ENCODE measurements at places on chromosomes 16 and 17. TPM values are rescaled to one million over a fixed set of nuclear protein-coding genes. Genes with fewer than 3 reads are reported as not detected.

Gene CBFA2T3
- total RNA-seq: 2.7 TPM

- no peak for DNase-seq
Observed at GRCh38 chr17:50544516-50544915, 2.5 kb upstream of the SPATA20 start.

DNA sequence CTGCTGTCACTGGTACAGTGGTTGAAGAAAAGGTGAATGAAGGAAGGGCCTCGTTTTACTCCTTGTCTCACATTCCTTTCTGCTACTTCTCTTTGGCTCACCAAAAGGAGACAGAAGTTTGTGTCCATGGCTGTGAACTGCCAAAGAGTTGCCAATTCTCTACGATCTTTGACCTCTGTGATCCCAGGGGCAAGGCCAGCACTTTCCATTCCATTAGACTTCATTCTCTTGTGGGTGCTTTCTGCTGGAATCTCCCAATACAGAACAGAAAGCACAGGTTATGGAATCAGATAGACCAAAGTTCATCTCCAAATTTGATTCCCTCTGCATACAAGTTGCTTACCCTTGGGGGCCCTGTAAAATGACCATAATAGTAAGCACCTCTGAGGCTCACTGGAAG lies 407.6 kb downstream of the MAF start:
- no peak for DNase-seq

Gene AANAT
- total RNA-seq: not detected

DNA sequence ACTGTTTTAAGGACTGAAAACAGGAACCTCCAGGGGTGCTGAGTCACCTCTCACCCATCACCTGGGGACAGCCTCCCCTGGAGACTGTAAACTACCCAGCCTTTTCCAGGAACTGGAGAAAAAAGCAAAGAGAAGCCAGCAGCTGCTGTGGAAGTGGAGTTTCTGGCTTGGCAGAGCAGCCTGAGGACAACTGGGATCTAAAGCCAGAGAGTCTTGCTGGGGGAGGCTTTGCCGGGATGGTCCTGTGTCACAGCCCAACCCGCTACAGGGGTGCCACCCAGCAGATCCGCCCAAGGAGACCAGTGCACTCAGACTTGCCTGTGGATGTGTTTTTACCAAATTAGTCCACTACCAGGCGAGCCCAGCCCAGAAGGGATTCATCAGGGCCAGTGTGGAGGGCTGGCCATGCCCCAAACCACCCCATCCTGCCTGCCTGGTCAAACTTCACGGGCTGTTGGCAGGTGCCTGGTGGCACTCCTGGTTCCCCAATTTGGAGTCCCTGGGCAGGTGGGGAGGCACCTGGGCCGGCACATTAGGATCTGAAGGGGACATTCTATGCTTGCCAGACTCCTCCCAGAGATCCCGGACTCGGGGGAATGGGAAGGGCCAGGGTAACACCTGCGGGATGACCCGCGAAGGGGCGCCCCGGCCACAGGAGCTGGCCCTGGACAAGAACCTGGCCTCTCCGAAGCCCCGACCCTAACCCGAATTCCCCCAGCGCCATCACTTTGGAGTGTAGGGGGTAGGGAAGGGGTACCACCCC lies 771 bp downstream of the MSRB1 start:
- DNase-seq: no peak

Gene MARVELD3
- total RNA-seq: 4.7 TPM

- DNase-seq: no peak
Observed at GRCh38 chr17:36532435-36532975, 2.2 kb downstream of the MYO19 start.

DNA sequence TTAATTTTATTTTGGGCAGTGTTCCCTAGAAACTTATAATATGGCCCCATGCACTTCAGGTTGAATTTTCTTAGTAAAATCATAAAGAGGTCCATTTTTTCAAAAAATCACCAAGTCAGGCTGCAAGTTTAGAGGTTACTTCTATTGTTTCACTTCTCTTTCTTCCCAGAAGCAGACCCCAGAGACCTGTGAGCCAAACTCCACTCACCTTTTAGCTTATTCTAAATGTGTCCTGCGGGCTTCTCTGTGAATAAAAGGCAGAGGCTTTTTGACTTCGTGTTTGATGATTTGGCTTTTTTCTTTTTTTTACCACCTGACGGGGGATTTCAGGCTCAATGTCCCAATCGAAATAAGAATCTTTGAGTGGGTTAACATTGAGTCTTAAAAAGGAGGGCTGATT lies 7.4 kb downstream of the PRKCB start:
- no peak for DNase-seq

Gene LCAT
- 33.4 TPM for total RNA-seq

DNA sequence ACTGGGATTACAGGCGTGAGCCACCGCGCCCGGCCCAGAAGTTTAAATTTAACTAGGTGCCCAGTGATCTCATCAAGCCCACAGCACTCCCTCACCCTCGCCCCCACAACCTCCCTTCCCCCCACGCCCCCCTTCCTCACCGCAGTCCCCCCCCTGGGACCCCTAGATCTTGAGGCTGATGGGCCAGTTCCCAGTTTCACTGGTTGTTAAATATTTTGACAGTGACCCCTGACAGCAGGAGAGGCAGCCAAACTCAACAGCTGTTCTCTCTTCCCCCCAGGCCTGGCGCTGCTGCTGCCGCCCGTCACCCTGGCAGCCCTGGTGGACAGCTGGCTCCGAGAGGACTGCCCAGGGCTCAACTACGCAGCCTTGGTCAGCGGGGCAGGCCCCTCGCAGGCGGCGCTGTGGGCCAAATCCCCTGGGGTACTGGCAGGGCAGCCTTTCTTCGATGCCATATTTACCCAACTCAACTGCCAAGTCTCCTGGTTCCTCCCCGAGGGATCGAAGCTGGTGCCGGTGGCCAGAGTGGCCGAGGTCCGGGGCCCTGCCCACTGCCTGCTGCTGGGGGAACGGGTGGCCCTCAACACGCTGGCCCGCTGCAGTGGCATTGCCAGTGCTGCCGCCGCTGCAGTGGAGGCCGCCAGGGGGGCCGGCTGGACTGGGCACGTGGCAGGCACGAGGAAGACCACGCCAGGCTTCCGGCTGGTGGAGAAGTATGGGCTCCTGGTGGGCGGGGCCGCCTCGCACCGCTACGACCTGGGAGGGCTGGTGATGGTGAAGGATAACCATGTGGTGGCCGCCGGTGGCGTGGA lies 15.6 kb downstream of the QPRT start:
- DNase-seq: no peak

DNA sequence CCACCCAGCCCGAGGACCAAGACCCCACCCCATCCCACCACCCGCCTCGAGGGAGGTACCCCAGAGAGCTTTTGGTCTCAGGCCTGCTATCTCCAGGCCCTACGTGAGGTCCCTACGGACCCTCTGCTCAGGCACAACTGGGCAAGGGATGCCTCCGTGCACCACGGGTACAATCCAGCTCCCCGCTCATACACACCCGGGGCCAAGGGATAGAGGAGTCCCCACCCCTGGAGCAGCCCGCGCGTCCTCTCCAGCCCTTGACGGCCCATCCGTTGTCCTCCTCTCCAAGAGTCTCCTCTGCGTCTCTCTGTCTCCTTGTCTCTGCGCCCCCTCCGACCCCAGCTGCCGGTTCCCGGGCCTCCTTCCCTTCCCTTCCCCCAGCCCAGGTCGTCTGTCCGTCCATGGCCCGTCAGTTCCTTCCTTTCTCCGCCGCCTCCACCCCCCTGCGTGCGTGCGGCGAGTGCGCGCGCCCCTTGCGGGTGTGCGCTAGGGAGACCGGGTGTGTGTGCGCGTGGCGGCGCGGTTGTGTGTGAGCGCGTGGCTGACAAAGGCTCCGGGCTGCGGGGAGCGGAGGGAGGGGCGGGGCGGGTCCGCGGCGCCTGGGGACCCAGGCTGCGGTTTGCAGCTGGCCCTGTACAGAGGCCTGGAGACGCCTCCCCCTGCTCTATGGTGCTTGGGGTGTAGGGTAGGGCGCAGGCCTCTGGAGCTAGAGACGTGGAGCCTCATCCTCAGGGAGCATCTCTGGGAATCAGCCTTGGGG lies 930 bp downstream of the SPNS2 start:
- DNase-seq: no peak

- DNase-seq: no peak
Observed at GRCh38 chr17:1438593-1439083, 17.4 kb downstream of the CRK start.

DNA sequence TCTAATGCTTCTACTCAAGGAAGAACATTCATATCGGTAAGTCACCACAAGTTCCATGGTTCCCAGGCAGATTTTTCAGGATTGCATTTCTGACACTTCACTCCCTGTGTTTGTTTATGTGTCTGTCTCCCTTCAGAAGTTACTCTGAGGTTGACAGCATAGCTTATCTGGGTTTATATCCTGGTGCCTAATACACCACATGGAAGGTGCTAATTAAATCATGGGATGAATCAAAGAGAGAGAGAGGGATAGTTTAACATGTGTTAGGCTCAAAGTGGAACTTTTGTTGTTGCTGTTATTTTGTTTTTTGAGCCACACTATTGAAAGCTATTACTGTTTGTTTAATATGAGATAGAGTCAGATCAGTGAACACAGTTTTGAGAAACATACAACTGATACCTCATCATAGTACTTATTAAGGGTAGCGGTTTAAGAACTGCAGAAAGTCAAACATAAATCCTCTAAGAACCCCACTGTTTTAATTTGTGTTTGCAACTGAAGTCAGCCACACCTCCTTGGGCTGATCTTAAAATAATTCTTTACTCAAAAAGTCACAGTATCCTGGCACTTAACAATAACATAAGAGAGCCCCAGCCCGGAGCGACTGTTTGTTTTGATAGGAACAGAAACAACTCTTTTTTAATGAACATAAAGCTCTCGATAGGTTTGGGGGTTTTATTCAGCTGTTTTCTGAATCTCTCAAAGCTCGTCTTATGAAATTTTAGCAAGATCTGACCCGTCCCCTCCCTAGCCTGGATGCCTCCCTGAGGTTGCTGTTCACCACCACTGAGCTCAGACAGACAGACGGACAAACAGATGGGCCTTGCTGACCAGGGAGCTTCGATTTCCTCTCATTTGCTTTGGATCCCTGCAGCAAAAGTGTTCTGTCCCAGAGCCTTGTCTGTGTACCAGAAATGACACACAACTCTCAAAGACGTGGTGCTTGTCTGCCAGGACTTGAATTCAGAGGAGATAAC lies 98.3 kb upstream of the MYOCD start:
- no peak for DNase-seq

GRCh38 chr17:47948706-47949196 lies 7.4 kb downstream of the PNPO start:
- DNase-seq: no peak

Gene C16orf96
- not detected for total RNA-seq

DNA sequence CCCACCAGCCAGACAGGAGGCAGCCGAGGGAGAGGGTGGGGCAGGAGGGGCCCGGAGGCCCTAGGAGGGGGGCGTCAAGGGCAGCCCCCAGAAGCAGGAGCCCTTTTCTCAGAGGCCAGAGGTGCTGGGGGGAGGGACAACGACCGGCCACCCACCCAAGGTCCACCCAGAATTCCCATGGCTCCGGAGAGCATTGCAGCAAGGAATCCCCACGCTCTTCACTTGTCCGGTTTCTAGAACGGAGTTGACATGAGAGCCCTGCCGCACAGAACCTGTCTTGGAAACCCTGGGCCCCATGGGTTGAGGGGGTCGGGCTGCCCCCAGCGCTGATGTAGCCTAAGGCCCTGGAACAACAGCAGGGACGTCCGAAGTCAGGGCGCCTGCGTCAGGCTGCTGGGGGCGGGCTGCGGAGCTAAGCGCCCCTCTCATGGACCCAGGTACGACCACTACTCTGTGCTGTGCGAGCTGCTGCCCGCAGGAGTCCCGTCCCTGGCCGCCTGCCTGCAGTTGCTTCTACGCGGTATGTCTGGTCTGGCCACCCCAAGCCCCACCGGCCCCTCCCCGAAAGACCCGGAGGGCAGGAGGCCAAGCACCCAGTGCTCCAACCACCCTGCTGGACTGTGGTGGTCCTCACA lies 11.2 kb downstream of the CYBC1 start:
- DNase-seq: no peak

DNA sequence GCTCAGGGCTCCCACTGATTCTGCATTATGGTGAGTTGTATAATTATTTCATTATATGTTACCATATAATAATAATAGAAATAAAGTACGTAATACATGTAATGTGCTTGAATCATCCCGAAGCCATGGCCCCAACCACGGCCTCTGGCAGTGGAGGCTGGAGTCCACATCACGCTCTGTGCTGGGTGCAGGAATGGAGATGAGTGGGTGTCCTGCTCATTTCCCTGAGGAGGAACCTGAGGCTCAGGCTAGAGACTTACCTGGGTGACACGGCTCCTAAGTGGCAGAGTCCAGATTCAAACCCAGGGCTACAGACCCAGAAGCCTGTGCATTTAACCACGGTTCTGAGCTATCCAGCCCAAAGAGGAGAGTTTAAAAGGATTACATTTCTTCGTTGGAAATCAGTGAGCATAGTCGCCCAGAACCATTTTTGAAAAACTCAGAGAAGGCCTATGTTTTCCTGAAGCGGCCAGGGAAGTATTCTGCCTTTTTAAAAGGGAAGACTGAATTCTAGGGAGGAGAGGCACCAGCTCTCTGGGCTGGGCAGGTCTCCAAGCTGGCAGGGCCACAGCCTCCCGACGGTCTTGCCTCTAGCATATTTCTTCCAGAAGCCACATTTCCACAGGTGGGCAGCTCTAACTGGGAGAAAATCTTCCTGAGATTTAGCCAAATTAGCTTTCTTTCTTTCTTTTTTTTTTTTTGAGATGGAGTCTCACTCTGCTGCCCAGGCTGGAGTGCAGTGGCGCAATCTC lies 6.7 kb downstream of the IL4R start:
- DNase-seq: no peak

Gene NPIPB13
- total RNA-seq: 0.25 TPM

- no peak for DNase-seq
Observed at GRCh38 chr17:34255381-34255732, 272 bp downstream of the CCL2 start.

- DNase-seq: no peak
Observed at GRCh38 chr16:72794319-72794718, 253.6 kb downstream of the ZFHX3 start.

- no peak for DNase-seq
Observed at GRCh38 chr17:31778523-31778922, 80.5 kb downstream of the COPRS start.

DNA sequence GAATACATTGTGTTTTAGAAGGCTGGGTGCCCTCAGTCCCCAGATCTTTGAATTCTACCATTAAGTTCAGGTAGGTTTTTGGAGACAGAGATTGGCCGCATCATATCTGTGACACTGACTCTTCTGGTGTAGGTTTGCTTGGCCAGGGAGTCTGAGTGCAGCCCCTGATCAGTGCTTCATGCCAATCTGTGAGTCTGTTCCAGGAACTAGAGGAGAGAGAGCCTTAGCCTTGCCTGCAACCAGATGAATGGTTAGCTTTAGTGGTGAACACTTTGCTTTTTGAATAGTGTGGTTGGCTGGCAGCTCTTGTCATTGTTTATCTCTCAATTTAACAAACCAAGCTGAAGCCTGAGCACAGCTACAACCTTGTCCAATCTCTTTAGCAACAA lies 87.8 kb downstream of the PLXDC1 start:
- DNase-seq: no peak

DNA sequence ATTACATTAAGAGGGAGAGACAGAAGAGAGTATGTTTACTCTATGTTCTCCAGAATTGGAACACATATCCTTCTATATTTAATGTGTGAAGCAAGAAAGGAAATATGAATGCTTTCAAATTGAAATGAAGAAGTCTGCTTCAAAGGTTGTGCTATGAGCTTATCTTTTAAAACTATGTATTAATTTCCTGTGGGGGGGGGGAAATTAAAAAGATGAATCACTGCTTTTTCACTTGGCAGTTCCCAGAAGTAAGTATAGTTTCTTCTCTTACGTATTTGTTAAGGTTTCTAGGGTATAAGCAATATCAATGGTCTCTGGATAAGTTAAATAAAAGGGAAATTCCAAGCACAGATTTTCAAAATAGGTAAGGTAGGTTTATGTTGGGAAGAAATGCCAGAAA lies 7.0 kb downstream of the TERF2 start:
- DNase-seq: no peak

Gene AGRP
- not detected for total RNA-seq

Measured in vagina (tissue), 2 donors.